ENCODE measurements at places on chromosomes 3 and 15.
A peak's percentile ranks its signal among the peaks of the same experiment; 100 is the strongest.

DNA sequence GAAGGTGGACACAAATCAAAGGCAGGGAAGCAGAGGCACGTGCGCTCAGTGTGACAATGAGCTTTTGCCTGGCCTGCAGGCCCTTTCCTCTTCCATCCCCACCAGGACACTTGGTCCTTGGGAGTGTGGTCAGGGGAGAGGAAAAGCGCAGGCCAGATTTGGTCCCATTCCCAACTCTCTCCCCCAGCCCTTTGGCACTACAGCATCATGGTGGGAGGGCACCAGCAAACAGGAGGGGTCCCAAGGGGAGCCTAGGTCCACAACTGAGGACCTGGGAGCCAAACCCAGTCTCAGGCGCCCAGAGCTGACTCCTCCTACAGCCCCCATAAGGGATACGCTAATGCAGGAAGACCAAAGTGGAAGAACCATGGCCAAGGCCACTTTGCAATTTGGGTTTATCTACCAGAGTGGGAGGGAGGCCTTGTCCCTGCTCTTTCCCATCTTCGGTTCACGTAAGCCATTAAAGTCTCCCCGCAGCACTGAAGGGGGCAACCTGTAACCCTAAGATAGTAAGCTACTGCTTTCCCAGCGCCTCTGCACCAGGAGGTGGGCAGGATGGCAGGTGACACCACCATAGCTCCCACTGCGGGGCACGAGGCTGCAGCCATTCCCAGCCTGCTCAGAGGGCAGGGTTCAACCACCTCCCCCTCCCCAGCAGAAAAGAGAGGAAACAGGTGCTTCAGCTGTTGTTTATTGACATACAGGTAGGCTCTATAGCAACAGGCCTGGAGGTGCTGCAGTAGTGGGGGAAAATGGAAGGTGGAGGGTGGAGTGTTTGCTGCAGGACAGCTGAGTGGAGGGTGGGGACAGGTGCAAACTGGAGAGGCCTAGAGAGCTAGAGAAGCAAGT, 993 bp upstream of the GRAMD2A start:
- DNase-seq: no peak

GRCh38 chr3:9915254-9916141, 1.4 kb upstream of the IL17RC start:
- peak; percentile 79 for DNase-seq

DNA sequence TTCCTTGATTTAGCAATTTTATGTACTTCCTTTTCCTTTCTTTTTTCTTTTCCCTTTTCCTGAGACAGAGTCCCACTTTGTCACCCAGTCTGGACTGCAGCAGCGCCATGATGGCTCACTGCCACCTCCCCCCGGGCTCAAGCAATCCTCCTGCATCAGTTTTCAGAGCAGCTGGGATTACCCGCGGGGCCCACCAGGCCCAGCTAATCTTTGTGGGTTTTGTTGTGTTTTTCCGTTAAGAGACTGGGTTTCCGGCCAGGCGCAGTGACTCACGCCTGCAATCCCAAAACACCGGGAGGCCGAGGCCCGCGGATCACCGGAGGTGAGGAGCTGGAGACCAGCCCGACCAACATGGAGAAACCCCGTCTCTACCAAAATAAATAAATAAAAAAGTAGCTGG, 17.7 kb downstream of the GOLGA8S start:
- no peak for DNase-seq

GRCh38 chr15:75738647-75739325, 26.1 kb upstream of the CSPG4 start:
- peak; percentile 93 for DNase-seq

DNA sequence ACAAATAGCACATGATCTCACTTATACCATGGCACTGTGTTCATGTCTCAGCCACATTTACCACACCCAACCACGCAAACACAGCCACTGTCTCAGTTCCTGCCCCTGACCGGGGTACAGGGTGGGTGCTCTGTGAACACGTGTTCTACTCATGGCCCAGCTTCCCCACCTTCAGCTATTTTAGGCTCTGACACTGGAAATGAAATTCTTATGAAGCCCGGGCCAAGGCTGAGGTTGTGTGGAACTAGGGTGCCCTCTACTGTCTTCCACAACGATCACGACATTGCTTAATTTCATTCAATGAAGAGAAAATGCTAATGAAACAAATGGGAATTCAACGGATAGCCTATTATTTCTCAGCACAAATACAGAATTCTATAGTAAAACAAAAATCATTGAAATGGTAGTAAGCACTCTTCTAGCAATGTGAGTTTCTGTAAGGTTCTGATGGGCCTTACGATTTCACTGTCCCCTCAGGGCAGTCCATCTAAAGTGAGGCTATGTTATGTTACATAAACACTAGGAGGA, 2.1 kb upstream of the GABRA5 start:
- DNase-seq: peak; percentile 62

DNA sequence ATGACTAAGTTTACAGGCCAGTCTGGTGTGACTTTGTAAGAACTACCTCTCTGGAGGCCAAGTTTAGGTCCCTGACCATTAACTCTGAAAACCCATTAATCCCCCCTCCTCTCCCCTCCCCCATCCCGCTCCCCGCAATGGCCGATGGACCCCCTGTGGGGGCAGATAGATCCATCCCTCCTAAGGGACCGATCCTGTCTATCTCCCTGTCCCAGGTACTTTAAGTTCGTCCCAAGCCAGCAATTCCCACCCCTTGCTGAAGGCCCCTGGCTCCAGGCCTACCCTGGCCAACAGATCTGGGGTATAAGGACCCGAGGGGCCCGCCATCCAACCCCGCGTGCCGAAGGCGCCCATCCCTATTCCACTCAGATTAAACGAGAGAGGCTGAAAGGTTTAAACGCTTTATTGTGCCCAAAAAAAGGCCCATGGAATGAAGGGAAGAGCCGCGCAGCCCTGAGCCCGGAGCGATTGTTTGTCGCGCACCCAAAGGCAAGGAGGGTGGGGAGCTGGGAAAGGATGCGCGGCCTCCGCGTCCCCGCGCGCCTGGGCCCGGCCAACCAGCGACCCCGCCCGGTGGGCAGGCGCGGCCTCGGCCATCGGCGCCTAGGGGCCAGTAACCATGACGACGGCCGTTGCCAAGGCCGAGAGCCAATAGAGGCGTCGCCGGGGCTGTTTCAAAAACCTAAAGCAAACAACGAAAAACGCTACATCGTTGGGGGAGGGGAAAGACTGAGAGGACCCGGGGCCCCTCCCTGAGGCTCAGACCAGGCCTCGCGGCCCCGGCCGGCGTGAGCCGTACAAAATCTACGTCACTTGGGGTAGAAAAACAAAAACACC, 35.9 kb downstream of the HMCES start:
- DNase-seq: peak; percentile 92

DNA sequence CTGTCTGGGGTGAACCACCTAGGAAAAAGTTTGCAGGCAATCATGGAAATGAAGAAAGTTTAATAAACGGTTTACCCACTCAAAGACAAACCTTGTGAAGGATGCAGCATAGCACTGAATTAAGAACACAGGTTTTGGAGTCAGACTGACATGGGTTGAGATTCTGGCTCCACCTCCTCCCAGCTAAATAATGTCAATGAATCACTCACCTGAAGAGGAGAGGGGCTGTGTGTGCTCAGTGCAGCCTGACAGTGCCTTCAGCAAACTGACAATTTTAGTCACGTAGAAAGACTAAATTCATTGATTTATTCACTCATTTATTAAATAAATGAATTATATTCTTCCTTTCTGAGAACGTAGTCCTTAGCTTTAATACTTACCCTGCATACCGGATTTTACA, 18.9 kb downstream of the NR1I2 start:
- no peak for DNase-seq

- no peak for DNase-seq
Measured at GRCh38 chr3:25073423-25073822, 354.6 kb upstream of the RARB start.

GRCh38 chr15:50377867-50378751, 23.1 kb upstream of the GABPB1 start:
- no peak for DNase-seq

DNA sequence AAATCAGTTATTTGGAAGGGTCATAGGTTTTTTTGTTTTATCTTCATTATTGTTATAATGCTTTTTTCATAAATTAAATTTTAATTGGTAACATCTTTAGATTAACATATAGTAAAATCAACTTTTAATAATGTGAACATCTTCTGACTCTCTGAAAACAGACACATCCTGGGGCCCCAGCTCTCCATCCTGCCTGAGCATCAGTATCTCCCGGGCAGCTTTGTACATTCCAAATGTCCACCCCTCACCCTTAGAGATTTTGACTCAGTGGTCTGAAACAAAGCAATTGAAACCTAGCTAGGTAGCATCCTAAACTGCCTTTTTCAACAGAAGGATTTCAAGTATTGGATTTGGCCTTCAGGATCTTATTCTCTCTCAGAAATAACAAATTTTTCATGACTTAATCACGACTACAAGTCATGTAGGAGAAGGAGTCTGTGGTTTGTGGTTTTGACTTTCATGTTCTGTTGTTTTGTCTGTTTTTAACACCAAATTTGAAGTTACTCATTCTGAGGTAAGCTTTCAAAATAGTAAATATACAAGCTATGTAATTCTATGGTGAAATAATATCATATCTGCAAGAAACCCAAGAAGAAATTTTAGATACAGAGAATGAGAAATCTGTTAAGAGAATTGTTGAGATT, 147.3 kb upstream of the UBE2E2 start:
- DNase-seq: peak; percentile 87

- peak; percentile 22 for DNase-seq
Measured at GRCh38 chr3:153590051-153590450, 428.0 kb downstream of the RAP2B start.

- peak; percentile 90 for DNase-seq
Measured at GRCh38 chr15:83011271-83012075, at the start of gene C15orf40. C15orf40 (minus strand) TSS chr15:83011639; CDS start chr15:83011607, 32 bp downstream.

DNA sequence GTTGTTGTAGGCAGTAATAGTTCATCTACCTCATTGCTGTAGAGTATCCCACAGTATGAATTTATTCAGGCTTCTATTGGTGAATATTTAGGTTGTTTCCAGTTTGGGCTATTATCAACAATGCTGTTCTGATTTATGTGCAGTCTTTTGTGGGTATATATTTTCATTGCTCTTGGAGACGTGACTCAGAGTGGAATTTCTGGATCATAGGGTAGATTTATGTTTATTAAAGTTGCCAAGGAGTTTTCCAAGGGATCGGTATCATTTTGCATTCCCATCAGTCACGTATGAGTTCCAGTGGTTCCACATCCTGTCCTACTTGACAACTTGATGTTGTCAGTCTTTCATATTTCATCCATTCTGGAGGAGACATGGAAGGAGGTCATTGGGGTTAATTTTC, 8.4 kb upstream of the HRH1 start:
- DNase-seq: peak; percentile 97

GRCh38 chr3:108428586-108428985, 81.8 kb downstream of the MYH15 start:
- no peak for DNase-seq

DNA sequence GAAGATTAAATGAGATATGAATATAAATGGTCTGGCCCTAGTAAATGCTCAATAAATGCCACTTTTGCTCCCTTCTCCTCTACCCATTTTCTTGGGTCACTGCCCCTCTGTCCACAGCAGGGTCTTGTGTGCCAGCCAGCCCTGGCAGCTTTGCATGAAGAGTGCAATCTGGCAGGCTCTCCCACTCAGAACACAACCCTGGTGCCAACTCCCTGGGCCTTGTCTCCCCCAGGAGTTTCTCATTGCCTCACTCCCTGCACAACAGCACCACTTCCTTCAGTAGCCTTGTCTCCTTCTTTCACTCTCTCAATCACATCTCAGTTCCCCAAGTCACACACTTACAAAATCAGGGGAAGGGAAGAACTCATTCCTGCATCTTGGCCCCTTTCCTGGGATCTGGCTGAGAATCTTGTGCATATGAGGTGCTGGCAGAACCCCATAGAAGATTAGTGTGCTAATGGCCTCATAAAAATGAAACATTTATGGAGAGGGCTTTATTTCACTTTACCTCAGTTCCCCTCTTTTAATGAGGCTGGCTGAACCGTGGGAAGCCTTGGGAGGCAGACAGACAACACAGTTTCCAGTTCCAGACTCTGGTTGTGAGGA, 445.9 kb upstream of the PROK2 start:
- no peak for DNase-seq

DNA sequence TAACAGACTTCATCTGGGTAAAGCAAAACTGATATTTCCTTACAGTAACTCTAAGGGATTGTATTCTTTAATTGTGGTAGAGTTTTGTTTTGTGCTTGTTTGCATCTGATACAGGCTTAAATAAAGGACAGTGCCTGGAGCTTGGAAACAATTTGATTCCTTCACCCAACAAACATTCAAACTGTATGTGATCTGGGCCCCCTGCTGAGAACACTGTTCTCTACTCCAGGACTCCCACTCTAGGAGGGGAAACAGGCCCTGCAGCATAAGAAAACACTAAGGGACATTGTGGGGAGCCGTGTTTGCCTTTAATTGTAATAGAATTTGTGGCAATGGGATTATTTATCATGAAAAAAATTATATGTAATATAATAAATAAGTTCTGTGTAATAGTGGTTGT, 56.9 kb downstream of the CTDSPL start:
- no peak for DNase-seq

- no peak for DNase-seq
Measured at GRCh38 chr3:177015881-177016280, 181.4 kb downstream of the TBL1XR1 start.

DNA sequence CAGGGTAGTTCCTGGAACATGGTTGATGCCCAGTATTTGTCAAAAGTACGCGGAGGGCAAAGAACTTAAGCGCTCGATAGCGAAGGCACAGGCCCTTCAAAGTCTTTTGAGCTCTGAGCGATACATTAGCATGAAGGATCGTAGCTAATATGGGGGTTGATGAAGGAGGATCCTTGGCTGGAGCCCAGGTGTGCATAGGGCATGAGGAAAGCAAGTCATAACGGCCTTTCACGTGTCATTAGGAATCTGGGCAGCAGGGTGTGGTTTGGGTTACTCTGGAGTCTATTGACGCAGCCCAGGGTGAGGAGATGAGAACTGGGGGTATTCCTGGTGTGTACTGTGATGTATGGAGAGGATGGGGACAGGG, 31.7 kb downstream of the SPINK8 start:
- DNase-seq: peak; percentile 42

GRCh38 chr15:23628612-23629233, 18.9 kb downstream of the MAGEL2 start:
- DNase-seq: no peak

DNA sequence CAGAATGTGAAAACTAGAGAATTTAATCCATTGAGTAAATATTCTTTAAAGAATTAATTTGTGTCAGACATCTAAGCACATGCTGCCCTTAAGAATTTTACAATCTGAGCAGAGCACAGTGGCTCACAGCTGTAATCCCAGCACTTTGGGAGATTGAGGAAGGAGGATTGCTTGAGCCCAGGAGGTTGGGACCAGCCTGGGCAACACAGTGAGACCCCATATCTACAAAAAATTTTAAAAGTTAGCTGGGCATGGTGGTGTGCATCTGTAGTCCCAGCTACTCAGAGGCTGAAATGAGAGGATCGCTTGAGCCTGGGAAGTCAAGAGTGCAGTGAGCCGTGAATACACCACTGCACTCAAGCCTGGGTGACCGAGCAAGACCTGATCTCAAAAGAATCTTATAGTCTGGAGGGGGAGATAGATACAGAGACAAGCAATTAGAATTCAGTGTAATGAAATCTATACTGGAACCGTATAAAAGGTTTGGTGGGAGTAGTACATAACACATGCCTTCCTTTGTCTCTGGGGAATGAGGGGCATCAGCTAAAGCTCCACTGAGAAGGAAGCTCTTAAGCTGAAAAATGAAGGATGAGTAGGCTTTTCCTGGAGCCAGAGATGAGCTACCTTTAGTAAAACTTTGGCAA, 21.2 kb downstream of the ATP11B start:
- DNase-seq: no peak
